ENCODE measurements at places on chromosomes 6 and 20.

- DNase-seq: no peak
These were observed 33.6 kb upstream of the FUCA2 start for GRCh38 chr6:143545165-143545564.

DNA sequence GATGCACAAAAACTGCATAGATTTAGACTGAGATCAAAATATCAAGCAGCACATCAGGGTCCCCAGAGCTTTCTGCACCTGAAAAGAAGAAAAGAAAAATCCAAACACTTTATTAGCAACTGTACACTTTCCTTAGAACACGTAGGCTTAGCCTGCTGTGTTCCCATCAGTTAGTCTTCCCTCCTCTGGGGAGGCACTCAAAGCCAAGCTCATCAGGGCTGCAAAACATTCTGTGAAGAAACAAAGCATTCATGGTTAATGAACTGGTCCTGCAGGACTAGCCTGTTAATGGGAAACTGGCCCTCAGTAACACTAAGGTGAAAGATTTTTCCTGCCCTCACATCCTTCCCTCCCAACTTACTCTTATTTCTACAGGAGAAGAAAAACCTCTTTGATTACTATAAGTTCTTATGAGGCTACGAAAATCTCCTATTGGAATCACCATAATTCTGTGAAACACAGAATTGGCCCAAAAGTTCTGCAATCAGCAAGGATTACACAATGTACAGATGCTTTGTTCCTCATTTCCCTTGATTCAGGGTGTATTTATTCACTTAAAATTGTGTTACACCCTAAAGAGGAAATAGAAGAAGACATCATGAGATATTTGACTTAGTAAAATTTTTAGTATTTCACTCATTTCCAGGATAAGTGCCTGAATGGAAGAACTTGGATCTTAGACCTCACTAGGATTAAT, 901.0 kb upstream of the MAP3K7 start:
- no peak for DNase-seq

- no peak for DNase-seq
These were observed 102.8 kb downstream of the DACT2 start for GRCh38 chr6:168216751-168217191.

DNA sequence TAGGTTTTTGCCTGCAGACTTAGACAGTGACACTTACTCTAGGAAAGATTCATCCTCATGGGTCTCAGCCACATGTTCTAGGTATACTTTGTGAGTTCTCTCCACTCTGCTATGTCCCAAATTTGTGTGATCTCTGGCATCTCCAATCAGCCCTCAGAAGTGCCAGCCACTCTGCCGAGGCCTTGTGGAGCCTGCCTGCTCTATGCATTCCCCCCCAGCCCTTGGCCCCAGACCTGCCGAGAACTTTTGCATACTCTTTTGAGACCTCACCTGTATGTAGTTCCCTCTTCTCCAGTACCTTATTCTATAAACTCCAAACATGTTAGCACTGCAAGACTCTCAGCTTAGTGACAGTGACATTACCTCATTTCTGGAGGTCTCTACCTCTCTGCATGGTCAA, 2170.5 kb upstream of the DEFB115 start:
- DNase-seq: no peak

GRCh38 chr6:20918868-20919267, 384.6 kb downstream of the CDKAL1 start:
- DNase-seq: no peak

DNA sequence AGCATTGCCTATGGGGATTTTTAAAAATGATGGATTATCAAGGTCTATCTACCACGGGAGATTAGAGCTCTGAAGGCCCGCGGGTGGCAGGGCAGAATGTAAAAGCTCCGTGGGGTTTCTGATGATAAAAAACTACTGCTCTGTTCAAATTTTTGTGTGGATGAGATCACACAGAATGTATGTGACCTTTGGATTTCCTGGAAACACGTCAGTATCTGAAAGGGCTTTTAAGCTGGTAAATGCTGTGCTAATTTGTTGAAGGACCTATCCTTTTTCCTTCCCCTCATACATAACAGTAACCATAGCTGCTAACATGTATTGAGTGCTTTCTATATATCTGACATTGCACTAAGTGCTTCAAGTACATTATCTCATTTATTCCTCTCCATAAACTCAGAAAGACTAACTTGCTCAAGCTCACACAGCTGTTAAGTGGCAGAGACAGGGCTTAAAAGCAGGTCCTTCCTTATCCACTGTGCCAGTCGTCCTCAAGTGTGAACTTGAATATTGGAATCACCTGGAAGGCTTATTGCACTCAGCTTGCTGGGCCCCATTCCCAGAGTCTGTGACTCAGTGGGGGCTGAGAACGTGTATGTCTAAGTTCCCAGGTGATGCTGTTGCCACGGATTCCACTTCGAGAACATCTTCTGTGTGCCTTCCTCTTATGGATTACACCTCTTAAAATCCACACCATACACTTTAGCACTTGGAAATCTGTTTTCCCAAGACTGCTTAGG, 1.9 kb upstream of the TMEM242 start:
- no peak for DNase-seq

GRCh38 chr6:43189776-43190304, 7.8 kb downstream of the CUL9 start:
- no peak for DNase-seq

DNA sequence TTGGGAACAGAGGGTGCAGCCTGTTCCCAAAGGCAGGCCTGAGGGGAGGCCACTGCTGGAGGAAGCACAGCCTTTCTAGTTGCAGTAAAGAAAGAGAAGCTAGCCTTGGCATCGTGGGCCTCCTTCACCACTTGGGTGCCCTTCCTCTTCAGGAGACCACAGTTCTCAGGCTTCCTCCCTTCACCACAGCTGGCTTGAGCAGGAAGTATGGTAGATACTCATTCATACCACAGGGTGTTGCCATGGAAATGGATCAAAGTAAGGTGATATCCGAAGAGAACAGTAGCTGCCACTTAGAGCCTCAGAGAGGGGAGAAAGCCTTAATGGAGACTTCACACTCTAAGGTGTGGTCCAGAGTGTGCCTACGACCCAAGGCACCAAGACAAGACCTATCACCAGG, 120.4 kb upstream of the RIPOR2 start:
- no peak for DNase-seq

DNA sequence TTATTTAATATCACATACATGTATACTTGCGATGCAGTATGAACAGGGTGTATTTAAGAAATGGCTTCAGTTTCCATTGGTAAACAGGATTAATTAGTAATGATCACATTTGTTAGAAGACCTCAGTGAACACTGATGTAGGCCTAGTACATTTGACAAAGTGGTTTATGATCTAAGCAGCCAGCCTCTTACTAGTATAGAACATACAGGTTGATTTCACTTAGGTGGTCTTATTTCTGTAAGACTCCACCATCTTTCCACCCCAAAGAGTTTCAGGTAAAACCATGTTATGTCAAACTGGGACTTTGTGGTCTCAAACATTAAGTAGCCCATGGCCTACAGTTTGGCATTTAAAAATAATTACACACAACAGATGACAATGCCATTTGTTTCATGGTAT, 20.2 kb upstream of the MRPS10 start:
- no peak for DNase-seq

DNA sequence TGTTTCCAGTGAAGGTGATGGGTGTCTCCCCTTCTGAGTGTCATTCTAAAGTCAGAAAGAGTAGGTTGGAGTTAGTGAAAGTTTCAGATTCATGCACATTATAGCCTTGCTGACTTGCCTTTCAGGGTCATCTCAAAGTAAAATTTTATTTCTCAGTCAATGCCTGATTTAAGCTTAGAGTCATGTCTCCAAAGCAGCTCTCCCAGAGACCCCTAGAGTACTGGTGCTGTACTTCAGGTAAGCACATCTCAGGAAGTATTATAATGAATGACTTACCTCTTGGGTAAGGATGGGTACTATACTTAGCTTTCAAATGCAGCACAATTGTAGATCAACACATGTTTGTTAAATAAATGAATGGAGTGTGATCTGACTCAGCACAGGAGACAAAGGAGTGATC, 116.0 kb downstream of the TBX18 start:
- no peak for DNase-seq

- no peak for DNase-seq
These were observed 225.5 kb downstream of the BCKDHB start for GRCh38 chr6:80331974-80332373.

DNA sequence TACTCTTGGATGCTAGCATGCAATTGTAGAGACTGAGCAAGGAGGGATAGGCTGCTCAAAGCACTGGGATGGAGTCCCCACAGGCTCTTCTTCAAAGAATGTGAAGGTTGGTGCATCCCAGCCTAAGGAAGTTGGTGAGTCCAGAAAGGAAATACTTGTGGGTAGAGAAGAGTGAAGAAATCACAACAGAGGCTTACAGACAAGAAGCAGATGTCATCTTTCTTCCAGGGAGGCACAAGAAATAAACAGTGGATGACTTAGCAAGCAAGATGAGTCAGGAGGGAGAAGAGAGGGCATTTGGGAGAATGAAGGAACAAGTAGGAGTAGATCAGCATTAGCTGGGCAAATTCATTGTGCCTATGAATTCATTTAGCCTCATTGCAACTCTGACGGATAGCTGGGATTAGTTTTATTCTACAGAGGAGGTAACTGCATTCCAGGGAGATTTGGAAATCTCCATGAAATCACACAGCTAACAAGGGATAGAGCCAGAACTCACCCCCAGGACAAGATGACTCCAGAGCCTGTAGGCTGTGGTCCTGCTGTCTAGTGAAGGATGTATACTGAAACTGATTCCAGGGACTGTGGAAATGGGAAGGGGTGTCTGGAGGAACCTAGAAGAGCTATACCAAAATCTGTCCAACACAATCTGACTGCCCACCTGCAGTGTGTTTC, 125.8 kb upstream of the SPTLC3 start:
- no peak for DNase-seq

GRCh38 chr6:56938649-56939191, 16.2 kb upstream of the BEND6 start:
- DNase-seq: no peak

DNA sequence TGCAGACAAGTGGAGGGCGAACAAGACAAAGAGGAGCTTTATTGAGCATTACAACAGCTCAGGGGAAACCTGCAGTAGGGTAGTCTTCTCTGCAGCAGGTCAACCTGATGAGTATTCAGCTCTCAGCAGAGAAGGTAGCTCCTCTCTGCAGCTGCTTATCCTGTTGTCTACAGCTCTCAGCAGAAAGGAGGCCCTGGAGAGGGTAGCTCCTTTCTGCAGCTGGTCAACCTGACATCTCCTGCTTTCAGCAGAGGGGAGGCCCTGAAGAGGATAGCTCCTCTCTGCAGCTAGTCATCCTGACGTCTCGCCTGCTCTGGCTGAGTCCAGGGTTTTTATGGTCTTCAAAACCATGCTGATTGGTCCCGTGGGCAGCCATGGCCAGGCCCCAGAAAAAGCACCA, 113.6 kb downstream of the CD24 start:
- DNase-seq: no peak

DNA sequence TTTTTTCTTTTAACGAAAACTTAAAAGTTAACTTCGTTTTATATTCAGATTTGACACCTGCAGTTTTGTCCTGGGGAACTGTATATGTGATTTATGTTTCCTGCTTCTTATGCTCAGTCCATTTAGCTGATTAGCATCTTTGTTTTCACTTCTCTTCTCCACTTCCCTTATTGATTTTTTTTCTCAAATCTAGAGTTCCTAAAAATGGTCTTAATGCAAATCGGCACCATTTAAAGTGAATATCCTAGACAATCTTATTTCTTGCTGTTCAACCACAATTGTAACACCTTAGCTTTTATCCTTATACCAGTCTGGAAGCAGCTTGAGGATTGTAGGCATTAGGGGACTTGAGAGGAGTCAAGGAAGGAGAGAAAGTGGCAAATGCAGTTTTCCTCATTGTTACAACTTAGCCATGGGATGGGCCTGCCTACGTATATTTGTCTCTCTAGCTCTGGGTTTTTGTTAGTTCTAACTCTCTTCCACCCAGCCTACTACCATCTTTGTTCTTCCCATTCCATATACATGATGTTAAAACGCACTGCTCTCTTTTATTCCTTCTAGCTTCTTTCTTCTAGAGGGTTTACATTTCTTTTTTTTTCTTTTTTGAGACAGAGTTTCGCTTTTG, 8.5 kb downstream of the QRSL1 start:
- DNase-seq: no peak

DNA sequence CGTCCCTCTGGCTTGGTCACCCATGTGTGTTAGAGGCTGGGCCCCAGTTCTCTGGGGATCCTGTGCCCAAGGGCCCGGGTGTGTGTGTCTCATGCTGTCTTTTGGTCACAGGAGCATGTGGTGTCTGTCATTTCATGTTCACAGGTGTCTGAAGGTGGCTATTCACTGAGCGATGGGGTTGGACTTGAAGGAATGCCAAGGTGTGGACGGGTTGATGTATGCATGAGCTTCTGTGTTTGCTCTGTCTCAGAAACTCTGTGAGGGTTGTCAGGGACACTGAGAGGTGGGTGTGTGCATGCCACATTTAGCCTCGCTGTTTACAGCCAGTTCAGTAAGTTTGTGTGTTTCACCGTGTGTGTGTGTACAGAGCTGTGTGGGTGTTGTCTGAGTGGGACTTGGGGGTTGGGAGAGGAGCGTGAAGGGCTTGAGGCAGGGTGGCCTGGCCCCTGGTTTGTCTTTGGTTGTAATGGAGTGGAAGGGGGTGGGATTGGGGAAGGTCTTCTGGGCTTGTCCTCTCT, 1.2 kb downstream of the DDR1 start:
- DNase-seq: peak; percentile 40
